ENCODE measurements at places on chromosomes 2 and 18.
A peak's percentile ranks its signal among the peaks of the same experiment; 100 is the strongest.

- DNase-seq = no peak
Observed at GRCh38 chr18:963276-963675, 58.6 kb downstream of the ADCYAP1 start.

GRCh38 chr2:10171006-10171800 is 48.7 kb downstream of the RRM2 start:
- DNase-seq = no peak

- DNase-seq = no peak
Observed at GRCh38 chr2:231139796-231140195, 15.0 kb upstream of the HTR2B start.

- peak; percentile 57 for DNase-seq
Observed at GRCh38 chr2:204452464-204453023, 92.7 kb upstream of the PARD3B start.

DNA sequence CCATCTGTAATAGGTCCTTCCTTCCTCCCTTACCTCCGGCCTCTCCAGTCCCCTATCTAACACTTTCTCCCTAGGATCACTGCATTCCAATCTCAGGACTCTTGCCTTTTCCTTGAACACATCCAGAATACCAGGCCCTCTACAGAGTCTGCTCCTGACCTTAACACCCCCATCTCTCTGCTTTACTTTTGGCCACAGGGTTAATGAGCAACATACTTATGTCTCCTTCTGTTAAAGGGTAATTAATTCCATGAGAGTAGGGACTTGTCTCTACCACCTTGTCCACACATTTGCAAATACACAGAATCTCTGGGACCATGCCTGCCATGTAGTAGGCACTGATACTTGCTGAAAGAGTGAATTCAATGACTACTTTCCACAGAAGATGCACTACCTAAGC is 94.9 kb downstream of the COBLL1 start:
- DNase-seq = no peak

DNA sequence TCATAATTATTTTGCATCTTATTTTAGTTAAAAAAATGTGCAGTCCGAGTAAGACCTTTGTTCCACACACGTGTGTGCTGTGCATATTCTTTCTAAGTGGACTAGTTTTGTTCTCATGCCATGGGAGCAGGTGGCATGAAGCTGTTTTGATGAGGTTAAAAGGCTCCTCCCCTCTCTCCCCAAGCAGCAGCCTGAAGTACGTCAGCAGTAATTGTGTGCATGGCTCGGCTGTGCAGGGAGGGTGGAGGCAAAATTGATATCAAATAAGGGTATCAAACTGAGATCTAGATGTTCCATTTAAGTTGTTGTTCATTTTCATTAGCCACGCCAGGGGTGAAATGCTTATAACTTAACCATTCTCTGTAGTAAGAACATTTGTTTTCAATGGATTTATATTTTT is at the start of gene NYAP2:
TSS of gene NYAP2 (plus strand) at position 207 of the 400 bp plus-strand sequence. CDS start 9,171 bp downstream, outside the sequence.
- no peak for DNase-seq

DNA sequence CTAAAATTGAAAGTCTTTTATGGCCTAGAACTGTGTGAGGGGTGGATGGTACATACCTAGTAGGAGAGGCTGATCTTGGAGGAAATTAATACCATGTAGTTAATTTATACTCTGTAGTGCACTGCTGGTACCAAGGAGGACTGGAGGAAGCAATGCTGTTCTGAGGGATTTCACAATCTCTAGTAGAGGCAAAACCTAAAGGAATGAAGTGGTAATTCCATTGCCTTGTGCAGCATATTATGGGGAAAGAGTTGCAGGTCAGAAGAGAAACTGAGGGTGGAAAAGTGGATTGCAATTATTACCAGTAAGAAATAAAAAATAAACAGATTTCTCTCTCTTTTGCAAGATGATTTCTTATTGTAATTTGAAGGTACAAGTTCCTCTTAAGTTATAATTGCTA is 2.2 kb downstream of the ABI2 start:
- DNase-seq = no peak

DNA sequence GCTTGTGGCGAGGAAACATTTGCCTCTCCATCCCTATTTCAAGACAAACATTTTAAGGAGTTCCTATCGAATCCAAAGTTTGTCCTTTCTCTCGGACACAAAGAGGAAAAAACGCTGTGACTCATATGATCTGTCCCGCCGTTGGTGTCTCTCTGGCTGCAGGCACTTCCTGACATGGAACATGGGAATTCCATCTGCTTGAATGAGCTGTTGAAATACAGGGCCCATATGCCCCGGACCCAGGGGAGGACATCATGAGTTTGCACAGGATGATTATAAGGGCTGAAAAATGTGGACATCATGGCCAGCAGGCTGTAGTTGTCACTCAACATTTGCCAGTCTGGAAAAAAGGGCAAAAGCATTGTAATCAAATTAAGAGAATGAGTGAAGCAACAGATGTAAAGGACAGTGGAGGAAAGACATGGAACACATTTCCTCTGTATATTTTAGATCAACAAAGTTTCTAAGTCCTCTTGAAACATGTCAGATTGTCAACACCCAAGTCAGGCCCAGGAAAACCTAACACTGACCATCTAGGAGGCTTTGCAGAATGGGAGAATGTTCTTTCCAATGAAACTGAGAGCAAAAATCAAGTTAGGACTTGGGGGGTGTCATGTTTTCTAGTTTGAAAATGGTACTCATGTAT is 103.2 kb upstream of the SMIM21 start:
- no peak for DNase-seq

- DNase-seq = no peak
Observed at GRCh38 chr2:16629770-16630169, 35.9 kb downstream of the CYRIA start.

- no peak for DNase-seq
Observed at GRCh38 chr2:74486141-74486540, 3.3 kb downstream of the TTC31 start.

GRCh38 chr2:70668911-70669310 is 99.1 kb downstream of the ADD2 start:
- DNase-seq = no peak

GRCh38 chr2:219369447-219369861 is 18.3 kb downstream of the DNPEP start:
- no peak for DNase-seq

DNA sequence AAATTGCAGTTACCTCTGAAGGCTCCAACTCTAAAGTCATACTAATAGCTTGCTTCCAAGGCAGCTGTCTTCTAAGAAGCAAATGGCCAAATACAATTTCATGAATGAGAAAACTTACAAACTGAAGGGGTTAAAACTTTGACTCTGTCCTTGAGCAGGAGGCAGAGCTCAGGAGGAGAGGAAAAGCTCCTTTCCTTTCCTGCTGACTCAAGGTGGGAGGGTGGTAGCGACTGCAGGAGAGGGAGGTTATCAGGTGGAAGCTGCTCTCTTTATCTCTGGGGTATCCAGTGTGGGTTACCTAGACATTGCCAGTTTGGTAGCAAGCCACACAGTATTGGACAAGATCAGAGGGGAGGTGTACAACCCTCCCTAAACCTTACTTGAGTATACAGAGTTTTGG is 2.7 kb upstream of the EFEMP1 start:
- DNase-seq = no peak

DNA sequence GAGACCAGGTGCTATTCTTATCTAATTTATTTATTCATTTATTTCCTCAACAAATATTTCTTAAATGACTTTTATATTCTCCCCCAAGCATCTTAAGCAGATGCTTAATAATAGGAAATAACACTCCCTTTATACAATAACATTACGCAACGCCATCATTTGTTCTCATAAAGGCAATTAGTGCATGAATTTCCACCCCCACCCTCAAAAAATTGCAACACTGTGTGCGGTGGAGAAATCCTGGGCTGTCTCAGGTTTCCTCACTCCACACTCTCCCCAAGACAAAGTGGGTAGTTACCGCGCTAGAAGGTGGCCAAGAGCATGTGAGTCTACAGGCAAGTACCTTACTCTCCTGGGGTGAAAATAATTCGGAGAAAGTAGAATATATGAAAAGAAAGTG is 37.0 kb upstream of the CTDP1 start:
- no peak for DNase-seq

DNA sequence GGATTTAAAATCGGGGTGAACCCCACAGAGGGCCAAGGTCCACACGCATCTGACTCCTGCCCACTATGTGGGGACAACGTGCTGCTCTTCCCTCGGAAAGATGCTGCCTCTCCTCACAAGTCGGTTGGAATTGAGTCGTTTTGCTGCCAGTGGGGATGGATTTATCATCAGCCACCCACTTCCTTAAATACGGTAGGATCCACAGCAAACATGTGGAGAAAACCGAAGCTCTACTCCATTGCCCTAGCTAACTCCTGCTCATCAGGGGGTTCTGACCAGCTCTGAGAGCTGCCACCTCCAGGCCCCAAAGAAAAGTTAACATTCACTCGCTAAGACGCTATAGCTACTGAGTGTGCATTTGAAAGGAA is 80.9 kb downstream of the CHRNA1 start:
- peak; percentile 58 for DNase-seq

- no peak for DNase-seq
Observed at GRCh38 chr2:59484673-59485072, 1068.8 kb downstream of the BCL11A start.

DNA sequence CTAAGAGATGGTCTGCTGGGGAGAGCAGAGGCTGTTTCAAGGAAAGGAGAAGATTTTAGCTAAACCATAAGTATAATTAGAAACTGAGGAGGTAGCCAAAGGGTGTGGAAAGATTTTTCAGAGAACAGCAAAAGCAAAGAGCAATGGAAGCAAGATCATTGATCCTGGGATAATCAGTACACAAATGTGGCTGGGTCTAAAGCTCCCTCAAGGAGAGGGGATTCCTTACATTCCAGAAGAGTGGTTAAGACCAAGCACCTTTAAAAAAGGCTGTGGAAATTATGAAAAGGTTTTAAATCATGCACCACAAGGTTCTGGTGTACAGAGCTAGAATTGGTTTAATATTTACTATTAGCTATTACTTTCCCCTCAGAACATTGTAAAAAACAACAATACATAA is 246.0 kb upstream of the UBE2E3 start:
- no peak for DNase-seq

- DNase-seq = no peak
Observed at GRCh38 chr2:224038830-224039079, 331 bp downstream of the SERPINE2 start.

GRCh38 chr2:34317797-34318196 is 718.7 kb upstream of the FAM98A start:
- DNase-seq = no peak

DNA sequence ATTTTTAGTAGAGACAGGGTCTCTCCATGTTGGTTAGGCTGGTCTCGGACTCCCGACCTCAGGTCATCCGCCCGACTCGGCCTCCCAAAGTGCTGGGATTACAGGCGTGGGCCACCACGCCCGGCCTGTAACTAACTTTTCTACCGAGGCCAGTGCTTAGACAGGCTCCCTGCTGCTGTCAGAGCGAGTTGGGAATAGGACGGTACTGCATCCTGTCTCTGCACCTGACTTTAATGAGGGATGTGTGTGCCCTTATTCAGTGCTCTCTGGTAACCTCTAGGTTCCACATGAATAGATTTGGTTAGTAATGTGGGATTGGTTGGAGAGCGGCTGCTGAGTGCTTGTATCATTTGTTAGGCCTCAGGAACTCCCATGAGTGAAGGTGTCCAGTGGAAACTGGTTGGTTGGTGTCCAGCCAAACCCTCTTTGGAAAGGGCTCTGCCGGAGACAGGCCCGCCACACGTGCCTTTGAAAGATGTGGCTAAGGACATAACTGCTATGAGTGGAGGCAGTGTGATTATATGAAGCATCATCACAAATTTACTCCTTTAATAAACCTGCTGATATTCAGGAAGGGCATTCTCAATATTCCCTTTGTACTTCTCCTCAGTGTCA is 36.6 kb downstream of the MYOM1 start:
- no peak for DNase-seq

DNA sequence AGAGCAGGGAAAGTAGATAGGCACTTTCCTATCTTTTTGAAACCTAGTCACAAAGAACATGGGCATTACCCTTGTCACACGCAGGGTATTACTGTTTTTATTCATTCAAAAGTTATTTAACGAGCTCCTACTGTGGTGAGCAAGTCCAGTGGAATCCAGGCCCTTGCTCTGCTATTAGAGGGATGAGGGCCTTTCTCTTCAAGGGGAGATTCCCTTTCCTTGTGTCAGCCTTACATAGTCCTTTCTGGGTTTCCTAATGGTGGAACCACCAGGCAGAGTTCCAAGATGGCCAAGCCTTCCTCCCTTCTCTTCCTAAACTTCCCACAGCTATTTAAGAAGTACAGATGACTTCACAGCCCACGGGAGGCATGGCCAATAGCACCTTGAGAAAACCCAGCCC is 64.6 kb downstream of the SPTBN1 start:
- peak; percentile 38 for DNase-seq

GRCh38 chr18:69216321-69216720 is 184.4 kb upstream of the DOK6 start:
- DNase-seq = no peak

- DNase-seq = peak; percentile 10
Observed at GRCh38 chr2:178796079-178796677, 11.0 kb downstream of the TTN start.

DNA sequence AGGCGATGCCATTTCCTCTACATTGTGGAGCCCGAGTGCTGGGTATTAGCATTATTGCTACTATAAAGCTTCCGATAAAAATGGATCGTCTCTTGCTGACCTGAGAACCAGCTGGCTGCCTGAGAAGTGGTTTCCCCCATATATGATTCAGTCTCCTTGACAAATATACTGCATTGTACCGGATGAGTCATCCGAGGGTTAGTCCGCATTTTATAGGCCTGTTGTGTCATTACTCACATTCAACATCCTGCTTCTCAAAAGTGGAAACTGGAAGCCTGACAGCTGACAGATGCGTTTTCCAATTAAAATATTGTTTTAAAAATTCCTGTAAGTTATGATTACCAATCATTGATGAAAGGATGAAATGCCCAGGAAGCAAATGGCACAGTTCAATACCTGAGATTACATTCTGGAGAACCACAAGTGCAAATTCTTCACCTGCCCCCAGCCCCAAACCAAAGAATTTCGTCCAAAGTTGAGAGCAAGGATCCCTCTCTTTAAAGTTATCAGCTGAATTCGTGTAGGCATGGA is 65.7 kb downstream of the SPRED2 start:
- peak; percentile 91 for DNase-seq

DNA sequence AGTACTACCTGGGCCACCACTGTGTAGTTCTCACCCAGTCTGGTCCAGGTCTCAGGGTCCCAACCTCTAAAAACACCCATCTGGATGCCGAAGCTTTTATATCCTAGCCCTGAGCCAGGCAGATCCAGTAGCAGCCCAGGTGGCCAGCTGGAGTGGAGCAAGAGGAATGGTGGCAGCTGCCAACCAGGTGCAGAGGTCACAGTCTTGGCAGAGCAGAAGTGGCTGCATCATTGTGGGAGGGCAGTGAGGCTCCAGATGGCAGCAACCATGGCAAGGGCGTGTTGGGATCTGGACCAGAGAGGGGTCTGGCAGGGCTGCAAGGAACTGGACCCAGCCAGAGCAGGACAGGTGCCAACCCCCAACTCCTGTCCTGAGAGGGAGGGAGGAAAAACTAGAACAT is 72.2 kb upstream of the AGAP1 start:
- DNase-seq = no peak

DNA sequence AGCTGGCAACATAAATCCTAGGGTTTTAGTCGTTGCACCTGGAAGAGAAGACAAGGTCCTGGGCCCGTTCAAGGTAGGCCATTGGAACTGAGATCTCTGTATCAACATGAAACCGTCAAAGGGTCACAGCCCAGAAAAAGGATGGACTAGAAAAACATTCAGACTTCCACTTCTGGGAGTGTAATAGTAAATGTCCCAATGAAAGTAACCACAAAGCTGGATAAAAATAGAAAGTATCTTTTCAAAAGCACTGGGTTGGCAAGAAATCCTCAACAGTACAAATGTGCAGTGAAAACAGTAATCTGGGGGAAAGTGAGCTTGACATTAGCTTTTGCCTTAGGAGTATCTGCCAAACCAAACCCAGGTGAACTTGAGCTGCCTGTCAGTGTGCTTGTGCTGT is 12.9 kb downstream of the CGREF1 start:
- DNase-seq = no peak
